ENCODE measurements at places on chromosomes 5 and 9.

GRCh38 chr9:87481890-87482855 is 15.5 kb upstream of the DAPK1 start:
- no peak for DNase-seq

GRCh38 chr5:140800816-140801493 is at the start of gene PCDHA3:
PCDHA3 (plus strand) TSS chr5:140801057.
- DNase-seq: no peak

DNA sequence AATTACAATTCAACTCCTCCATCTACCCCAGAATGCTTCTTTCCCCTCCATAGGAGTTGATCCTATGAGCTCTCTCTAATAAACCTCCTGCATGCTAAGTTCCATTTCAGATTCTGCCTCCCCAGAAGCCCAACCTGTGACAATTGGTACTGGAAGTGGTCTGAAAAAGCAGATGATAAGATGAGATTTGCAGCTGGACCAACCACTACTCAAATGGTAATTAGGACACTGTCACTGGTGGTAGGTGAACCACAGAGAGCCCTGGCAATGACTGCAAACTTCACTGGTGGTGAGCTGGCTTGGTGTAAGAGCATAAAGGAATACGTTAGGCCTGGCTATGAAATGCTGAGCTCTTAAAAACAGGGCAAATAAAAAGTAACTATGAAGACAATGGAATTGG is 112.6 kb downstream of the ESM1 start:
- no peak for DNase-seq

DNA sequence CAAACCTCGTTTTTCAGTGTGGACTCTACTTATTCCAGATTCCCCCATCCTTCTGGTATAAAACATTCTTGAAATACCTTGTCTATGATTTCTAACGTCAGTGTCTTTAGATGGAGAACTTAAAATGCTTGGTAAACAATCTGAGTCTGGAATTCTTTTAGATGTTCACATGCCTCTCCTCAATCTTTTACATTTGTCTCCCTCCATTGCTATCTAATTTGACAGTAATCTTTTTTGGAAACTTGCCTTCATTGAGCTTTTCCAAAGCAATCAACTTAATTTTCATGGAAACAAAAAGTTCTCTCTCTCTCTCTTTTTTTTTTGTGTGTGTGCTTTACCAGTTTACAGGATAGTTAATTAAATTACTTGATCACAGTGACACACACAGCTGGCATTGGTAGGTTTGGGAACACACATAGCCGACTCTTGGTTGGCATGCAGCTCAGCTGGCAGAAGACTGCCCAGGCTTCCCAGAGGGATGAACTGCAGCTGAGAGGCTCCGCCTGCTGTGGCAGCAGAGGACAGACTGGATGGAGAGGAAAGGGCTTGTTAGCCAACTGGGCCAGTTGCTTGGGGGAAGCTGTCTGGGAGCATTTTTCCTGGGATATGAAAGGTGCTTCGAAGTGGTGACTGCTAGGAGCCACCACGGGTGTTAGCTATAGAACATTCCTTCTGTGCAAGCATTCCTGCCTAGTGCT is 271.3 kb downstream of the ZSWIM6 start:
- DNase-seq: no peak

DNA sequence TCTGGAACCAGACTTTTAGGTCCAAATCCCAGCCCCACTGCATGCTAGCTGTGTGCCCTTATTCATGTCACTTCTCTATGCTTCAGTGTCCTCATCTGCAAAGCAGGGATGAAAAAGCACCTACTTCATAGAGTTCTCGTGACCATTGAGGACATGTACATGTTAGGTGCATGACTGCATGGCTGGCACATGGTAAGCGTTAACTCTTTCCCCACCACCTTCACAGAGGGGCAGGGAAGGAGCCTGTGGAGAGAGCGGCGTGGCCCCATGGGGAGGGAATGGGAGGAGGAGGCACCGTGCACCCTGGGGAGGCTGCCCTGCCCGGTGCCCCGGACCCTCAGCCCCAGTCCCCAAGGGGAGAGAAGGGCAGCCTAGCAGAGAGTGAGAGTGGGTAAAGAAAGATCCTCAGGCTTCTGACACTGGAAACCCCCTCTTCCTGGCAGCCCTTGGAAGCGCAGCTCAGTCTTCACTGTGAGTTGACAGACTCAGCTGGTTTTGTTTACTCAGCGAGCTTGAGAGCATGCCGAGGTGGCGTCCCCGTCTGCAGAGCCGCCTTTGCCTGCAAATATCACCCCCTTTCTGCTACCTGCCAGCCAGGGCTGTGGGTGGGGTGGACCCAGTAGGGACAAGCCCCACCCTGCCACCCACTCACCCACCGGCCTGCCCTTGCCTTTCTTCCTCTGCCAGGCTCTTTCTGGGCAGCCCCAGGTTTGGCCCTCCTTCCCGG is 10.6 kb upstream of the ANGPTL2 start:
- DNase-seq: no peak

Data from stimulated activated CD8-positive, alpha-beta memory T cell treated with anti-CD3 and anti-CD28 coated beads, Interleukin-4, amount 100 ng/mL, for 1 hour (primary cell).